ENCODE measurements at places on chromosomes 2 and 18.

DNA sequence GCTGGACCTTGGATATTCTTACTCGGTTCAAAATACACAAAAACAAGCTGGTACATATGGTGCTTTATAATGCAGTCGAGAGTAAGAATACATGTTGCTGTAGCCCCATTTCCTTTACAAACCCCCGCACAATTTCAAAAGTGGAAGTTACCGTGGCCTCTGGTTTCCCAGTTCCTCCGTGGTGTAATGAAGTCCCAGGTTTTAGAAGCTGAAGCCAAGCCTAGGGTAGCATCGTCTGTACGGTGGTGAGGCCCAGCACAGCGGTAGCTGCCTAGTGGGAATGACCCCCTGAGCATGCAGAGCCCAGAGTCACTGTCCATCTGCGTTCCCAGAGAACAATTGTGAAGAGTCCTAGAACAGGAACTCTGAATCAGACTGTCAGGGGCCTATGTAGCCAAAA, 171.8 kb downstream of the ASXL3 start:
- no peak for DNase-seq

DNA sequence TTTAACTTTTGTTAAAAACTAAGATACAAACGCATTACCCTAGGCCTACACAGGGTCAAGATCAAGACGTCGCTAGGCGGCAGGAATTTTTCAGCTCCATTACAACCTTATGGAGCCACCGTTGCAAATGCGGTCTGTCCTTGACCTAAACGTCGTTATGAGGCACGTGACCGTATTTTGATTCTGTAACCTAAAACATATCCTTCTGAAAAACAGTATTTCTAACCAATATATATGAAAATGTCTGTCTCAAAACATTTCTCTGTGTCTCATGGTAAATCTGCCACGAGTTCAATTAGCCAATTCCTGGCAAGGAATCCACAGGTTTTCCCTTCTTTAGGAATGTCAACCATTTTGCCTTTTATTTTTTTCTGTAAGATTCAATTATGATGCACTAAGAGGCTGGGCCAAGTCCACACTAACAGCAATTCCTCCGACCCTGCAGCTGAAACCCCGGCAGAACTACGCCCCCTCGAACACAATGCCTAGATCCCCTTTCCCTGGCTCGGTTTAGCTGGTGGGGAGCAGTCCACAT, 1.7 kb downstream of the RTN4 start:
- no peak for DNase-seq

DNA sequence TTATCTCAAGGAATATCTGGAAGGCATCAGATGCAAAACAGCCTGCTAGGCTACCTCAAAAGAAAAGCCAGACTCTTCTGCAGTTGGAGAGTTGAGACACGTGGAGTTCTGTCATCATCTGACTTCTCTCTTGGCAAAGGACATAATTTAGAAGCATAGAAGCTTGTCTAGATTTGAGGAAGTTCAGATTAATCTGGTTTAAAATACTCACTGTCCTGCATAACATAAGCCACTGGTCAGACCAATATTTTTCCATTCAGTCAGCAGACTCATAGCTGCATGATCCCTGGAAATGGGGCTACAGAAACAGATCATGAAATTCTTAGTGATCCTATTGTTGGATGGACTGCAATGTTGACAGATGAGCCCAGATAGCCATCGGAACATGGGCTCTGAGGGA, 349.0 kb downstream of the TXNL1 start:
- DNase-seq: no peak

DNA sequence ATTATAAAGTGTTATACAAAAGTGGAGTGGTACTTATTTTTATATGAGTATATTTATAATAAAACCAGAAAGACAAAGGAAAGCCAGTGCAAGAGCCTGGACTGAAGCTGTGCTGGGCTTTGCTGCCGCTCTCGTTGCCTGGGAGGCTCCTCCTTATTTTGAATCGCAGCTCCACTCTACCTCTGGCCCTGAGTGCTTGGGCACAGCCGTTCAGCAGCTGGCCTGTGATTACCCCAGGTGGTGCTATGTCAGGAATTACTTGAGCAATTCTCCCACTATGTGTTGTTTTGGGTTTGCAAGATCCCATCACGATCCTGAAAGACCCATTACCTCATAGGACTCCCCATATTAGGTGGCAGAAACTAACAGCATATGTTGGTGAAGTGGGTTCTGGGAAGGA, 53.0 kb upstream of the LCLAT1 start:
- DNase-seq: no peak

DNA sequence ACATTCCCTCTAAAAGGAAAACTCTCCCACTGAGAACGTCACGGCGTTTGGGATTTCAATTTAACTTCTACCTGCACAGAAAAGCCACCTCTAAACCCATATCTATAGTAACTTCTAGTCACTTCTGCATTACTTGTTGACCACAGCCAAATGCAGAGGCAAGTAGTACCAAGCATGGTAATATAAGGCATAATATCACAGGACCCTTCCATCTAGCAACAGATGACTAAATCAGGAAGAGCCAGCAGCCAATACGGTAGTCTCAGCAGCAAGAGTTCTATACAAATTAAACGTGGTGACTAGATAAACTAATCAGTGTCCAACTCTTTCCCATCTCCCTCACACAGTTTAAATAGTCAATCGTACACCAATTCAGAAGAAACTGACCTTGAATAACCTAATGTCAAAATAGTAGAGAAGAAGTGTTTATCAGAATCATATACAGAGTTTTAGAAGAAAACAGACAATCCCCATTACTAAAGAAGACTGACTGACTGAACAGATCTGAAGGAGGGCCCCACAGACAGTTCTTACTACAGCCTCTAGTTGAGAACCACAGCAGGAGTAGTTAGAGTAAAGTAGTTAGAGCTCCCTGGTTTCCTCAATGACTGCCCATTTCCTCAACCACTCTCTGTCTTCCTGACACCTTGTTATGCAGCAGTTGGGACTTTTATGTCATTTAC, 30.0 kb downstream of the MEMO1 start:
- DNase-seq: no peak
